ENCODE measurements at places on chromosomes 7 and 10. TPM values are rescaled to one million over a fixed set of nuclear protein-coding genes. Genes with fewer than 3 reads are reported as not detected.

Gene GPR85
- not detected for total RNA-seq

Gene FAM24B
- 6.8 TPM for total RNA-seq

Gene SBDS
- 29.4 TPM for total RNA-seq

Gene ABCC2
- total RNA-seq = 0.24 TPM

Gene OR2A42
- total RNA-seq = not detected

Gene FAM241B
- 0.37 TPM for total RNA-seq

Gene LRRN3
- 0.18 TPM for total RNA-seq

Gene SYT15
- 0.51 TPM for total RNA-seq

GRCh38 chr7:102061981-102062390 is 224.7 kb upstream of the SH2B2 start:
- peak; percentile 82 for DNase-seq

- DNase-seq = no peak
Measured at GRCh38 chr10:101452593-101452992, 98.6 kb downstream of the BTRC start.

- no peak for DNase-seq
Measured at GRCh38 chr7:11988186-11988585, 156.2 kb upstream of the THSD7A start.

DNA sequence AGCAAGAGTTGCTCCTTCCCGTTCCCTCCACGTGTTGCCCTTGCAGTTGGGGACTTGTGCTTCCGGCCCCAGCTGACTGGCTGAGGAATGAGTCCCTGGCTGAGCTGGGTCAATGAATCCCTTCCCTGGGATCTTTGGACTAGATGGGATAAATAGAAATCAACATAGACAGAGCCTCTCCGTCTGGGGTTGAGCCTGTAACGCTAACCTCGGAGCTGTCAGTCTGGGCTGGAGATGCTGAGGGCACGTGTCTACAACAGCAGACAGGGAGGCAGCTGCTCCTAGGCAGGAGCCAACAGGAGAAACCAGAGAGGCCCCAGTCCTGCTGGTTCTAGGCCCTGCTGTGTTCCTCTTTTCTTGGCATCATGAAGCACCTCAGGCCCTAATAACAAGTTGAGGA is 42.3 kb upstream of the HSPA12A start:
- DNase-seq = no peak

DNA sequence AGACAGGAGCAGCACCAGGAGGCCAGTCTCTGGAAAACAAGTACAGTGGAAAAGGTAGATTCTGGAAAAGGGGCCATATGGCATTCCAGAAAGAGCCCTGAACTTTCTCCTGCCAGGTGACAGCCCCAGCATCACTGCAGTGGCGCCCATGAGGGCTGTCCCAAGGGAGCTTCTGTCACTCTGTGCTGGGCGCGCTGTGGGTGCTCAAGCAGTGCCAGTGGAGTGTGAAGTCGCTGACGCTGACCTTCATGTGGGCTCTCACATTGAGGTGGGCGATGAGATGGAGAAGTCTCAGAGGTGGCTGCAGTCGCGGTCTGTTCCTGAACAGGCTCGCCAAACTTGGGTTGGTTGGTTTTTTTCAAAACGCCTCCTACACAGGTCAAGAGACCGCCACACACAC is 38.2 kb downstream of the FKBP6 start:
- DNase-seq = no peak

GRCh38 chr7:120611975-120612374 is 246.0 kb downstream of the TSPAN12 start:
- no peak for DNase-seq

DNA sequence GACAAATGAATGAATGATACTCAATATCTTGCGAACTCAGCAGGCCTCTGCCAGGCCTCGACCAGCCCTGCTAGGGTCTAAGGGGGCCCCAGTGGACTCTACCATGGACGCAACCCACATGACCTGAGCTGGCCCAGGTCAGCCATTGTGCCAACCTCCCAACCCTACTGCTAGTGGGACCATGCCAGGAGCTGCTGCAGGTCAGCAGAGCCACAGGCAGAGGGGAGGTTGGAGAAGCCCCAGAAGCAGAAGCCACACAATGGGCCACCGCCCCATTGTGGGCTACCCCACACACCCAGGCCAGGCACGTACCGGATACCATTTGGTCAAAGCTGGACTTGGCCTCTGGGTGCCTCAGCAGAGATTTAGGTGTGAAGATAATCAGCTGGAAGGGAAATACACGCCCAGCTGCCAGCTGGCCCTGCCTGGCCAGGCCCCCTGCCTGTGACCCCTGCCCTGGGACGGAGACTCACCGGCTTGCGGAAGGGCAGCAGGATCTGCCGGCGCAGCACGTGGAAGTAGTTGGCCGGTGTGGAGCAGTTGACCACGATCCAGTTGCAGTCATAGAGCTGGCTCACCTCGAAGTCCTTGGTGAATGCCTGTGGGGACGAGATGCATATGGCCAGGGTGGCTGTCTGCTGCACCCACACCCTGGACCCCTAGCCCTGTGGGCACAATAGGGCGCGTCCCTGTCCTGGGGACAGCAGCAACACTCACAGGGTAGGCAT is 24.5 kb downstream of the OGDHL start:
- no peak for DNase-seq

- DNase-seq = no peak
Measured at GRCh38 chr10:48302515-48303476, 3.7 kb upstream of the MAPK8 start.

DNA sequence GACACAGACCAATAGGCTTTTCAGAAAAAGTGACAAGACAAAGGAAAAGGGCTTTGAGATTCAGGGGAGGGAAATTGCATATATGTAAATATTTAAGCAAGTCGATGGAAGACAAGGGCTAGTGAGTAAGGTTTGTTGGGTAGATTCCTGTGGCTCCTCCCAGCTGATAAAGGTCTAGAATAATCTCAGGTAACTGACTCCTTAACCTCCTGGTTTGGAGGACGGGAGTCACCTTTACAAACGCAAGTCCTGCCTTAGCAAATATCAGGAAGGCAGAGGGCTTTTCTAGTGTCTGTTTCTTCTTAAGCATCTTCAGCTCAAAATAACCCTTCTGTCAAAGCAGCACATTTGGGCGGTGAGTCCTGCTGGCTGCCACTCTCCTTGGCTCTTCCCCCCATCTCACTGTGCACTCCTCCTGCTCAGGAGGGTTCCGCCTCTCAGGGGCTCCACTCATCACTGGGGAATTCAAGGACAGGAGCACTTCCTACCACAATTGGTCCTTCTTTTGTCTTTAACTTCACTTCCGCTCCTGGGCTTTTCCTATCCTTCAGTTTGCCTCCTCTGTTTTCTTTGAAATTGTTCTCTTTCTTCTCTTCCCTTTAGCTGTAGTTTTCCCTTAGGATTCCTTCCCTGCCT is 496.3 kb upstream of the KLF6 start:
- no peak for DNase-seq

- no peak for DNase-seq
Measured at GRCh38 chr10:13003004-13003403, 1.5 kb upstream of the CCDC3 start.

DNA sequence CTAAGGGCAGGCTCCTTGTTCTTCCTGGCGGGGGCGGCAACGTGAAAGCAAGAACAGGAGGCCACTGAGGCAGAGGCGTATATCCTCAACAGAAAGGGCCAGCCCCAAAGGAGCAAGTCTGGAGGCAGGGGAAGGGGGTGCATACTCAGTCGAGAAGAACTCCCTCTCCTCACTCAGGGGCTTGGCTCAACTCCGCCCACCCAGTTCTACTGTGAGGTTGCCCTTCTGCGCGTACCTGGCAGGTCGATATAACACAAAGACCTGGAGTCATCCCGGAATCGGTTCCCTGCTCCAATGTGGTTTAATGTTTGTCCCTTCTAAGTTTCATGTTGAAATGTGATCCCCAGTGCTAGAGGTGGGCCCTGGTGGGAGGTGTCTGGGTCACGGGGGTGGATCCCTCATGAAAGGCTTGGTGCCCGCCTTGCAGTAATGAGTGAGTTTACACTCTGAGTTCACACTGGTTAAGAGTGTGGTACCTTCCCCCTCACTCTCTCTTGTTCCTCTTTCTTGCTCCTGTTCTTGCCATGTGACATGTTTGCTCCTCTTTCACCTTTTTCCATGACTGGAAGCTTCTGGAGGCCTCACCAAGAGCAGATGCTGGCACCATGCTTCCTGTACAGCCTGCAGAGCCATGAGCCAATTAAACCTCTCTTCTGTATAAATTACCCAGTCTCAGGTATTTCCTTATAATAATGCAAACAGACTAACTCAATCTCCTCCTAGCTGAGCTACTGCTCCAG is 32.6 kb downstream of the GSDME start:
- DNase-seq = no peak

GRCh38 chr10:15462253-15462897 is 91.3 kb upstream of the FAM171A1 start:
- no peak for DNase-seq

Data from GM12878 (cell line).